Mesendoderm (in vitro differentiated cells): ENCODE measurements at places on chromosomes 7 and 10.

DNA sequence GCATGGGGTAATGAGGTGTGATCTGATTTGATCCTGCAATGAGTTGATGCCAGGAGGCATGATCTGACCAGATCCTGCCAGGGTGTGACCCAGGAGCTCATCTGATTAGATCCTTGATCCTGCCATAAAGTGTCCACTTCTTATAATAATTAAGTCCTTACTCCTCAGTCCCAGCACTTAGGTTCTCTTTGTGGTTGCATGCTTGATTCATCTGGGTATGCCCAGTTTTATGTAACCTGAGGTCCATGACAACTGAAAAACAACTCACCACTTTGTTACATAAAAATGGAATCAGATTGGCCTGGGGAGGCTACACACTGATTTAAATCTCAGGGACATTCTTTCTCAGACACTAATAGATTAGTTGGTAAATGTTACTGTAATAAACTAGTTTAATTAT is 19.1 kb downstream of the ACADSB start:
- no peak for DNase-seq

DNA sequence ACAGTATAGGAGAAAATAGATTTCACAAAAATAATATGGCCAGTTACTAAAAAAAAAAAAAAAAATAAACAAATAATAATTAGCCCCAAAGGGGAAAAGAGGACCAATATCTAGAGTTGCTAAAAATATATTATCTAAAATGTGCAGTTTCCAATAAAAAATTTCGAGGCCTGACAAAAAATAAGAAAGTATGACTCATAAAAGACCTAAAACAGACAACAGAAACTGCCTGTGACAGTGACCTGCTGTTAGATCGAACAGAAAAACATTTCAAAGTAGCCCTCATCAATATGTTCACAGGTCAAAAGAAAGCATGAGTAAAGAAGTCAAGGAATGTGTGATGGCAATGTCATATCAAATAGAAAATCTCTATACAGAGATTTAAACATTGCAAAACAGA is 11.8 kb upstream of the TSPAN12 start:
- DNase-seq, result no peak

- no peak for DNase-seq
Observed at GRCh38 chr10:130337305-130337640, 201.1 kb downstream of the GLRX3 start.

DNA sequence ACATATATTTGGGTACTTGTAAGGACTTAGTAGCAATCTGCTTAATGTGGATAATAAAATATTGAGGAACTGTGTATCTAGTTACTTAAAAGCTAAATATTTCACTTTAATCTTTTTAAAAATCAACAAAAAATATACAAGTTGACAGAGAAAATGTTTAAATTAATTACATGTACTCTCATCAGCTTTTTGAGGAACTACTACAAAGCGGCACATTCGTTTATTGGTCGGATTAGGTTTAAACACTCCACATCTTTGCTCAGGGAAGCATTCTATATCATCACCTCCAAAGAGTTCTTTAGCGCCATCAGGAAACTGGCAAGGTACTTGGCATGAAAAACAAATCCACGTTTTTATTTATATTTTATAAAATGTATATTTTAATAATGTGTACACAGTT is 1.6 kb downstream of the ATOH7 start:
- no peak for DNase-seq

GRCh38 chr7:116863936-116864500 is 1.6 kb downstream of the CAPZA2 start:
- DNase-seq, result no peak

DNA sequence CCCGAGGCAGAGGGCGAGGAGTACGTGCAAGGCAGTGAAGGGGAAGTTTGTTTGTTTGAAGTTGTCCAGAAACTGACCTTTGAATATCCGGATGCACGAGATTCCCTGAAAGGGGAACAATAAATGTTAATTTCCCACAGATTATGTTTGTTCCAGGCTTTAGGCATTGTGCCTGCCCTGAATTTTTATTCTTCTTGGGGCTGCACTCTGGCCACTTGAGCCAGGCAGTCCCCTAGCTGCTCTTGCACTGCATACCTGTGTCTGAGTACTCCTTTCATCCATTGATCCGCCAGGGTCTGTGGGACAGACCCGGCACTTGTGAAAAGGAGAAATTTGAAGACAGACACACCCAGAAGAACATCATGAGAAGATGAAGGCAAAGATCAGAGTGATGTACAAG is 343.5 kb upstream of the FOXK1 start:
- no peak for DNase-seq

DNA sequence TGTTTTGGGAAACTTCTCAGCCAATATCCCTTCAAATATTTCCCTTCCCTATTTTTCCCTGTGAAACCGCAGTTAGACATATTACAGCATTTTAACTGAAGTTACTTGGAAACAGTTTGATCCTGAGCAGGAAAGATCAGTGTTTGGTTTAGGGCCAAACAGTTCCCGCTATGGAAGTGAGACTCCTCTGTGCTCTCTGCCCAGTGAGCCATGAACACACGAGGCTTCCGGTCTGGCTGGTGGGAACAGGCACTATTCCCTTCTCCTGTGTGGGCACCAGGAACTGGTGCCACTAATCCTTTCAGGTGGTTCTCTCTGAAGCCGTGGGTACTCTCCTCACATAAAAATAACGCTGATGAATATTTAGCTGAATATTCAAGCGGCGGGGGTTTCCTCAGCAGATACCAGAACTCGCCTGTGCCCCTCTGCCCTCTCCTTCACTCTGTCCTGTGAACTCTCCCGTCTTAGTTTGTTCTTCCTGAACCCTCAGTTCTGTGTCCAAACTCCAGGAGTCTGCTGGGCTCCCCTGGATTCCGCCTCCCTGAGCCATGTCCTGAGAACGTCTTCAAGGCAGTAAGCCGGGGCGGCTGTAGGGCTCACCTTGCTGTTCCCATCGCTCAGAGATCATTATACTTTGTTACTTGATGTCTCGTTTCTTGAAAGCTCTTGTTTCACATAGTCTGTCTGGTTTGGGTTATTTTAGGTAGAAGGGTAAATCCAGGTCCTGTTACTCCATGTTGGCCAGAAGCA is 25.7 kb downstream of the FOXL3 start:
- DNase-seq, result no peak

GRCh38 chr7:51141451-51142003 is 175.1 kb downstream of the COBL start:
- DNase-seq, result peak; percentile 76

- DNase-seq, result no peak
Observed at GRCh38 chr7:138700857-138701536, at the start of gene SVOPL. SVOPL (minus strand) TSS chr7:138701362; CDS start chr7:138679045, 22,317 bp downstream.

- DNase-seq, result peak; percentile 7
Observed at GRCh38 chr10:132965411-132966057, 23.2 kb upstream of the CFAP46 start.

DNA sequence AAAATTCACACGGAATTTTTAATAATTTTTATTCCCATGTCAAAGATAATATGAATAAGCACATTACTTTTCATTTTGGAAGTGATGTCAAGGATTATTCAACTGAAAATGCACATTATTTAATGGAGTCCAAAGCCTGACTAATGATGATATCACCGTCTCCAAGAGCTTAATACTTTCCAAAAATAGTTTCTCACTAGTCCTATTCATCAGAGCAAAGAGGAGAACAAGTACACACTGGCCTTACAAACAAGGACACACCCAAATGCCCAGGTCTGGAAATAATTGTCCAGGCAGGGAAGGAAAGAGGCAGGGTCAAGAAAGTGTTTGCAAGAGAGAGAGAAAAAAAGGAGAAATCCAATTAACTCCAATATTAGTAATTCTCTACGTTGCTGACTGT is 216.8 kb upstream of the CCDC6 start:
- no peak for DNase-seq

DNA sequence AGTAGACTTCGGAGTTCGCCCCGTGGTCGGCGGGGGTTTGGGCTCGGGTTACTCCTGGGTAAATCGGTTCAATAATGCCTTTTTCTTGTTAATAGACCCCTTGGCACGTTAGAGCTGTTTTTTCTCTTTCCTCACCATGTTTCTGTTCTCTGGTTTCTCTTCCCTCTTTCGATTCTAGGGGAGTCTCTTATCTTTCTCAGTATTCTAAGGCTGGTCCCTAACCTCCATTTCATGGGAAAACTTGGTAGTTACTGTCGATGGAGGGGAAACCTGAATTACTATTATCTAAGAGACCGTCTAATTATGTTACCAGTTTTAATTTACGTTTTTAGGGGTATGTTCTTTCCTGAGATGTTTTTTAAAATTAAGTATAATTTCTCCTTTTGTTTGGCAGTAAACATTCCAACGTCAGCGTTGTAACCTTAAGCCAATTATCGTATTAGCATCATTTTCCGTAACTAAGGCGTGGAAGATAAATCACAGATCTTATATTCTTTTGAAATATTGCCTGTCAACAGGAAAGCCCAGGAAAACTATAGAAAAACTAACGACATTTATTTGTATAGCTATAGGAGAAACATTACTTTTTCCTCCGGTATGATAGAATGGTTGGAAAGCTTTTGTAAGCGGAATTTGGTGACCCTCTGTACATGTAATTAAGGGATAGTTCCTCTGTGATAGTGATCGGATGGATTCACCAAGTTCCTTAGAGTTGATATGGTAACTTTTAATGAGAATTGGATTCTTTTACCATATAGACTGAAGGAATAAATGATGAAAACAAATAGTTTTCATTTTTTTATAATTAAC is 847 bp downstream of the BTAF1 start:
- DNase-seq, result no peak

- no peak for DNase-seq
Observed at GRCh38 chr10:79249186-79250121, 97.8 kb upstream of the PPIF start.

GRCh38 chr10:119431773-119432135 is 110.8 kb downstream of the RGS10 start:
- no peak for DNase-seq

- DNase-seq, result no peak
Observed at GRCh38 chr10:28545967-28546644, 13.2 kb downstream of the WAC start.

GRCh38 chr10:42930516-42931192 is 146.2 kb upstream of the RET start:
- DNase-seq, result no peak

DNA sequence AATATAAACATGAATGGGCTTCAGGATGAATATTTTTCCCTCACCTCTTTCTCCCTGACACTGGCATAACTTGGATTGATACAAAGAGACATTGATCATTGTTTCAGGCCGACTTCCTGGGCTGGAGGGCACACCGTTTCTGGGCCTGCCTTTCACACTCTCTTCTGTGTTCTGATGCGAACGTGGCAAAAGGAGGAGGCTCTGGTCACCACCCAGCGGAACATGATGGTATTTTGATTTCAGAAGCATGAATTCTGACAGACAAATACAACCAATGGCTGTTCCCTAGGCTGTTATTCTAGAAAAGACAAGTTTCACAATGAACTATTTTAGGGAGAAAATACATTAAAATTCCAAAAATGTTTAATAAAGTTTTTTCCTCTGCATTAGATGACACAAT is 534.5 kb upstream of the MKI67 start:
- DNase-seq, result no peak

DNA sequence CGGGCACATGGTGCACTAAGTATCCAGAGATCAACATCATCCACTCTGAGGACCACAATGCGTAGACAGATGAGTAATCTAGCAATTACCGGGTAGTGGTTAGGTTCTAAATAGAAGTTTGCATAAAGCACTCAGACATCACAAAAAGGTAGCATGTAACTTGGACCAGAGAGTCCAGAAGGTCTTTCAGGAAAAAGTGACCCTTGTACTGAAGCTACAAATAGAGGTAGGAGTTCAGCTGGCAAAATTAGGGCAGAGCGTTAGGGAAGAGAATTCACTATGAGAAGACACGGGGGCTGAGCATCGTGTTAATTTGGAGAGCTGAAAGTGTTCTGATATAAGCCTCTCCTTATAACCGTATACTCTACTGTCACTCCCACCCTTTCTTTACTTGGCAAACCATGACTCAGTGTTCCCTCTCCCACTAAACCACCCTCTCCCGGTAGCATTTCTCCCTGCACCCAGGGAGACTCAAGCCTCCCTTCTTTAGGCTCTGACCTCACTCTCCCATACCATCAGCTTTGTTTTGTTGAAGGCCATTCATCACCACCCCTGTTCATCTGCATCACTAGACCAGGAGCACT is 222.2 kb upstream of the FZD1 start:
- DNase-seq, result no peak

DNA sequence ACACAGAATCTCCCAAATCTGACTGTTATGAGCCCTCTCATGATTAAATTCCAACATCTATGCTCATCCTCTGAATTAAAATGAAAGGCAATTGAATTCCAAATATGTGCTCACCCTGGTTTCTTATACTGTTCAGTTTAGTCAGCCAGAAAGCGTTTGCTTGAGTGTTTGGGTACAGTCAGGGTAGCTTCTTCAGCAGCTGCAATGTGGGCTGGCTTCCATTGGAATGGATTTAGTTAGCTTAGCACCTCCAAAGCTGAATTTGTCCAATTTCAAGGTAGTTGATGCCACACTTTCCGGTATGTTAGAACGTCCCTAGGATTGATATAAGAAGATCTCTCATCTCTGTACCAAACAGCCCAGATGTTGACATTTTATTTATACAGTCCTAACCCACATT is 9.3 kb downstream of the KLHL7 start:
- DNase-seq, result no peak

DNA sequence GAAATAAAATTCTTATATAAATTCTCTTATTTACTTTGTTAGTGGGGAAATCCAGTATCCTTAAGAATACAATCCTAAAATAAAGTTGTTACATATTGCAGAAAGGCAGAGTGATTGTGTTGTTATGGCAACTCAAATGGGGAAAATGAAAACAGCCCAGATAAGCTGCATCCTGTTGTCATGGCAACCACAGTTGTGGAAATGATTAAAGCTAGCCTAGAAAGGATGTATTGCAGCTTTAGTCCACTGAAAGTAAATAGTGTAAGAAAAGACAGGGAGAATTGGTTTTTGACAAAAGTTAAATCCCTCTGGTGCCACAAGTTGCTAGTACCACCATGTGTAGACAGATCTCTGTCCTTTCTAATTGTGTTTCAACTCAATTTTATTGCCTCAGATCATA is 43.2 kb downstream of the BTRC start:
- DNase-seq, result peak; percentile 91

- no peak for DNase-seq
Observed at GRCh38 chr10:130857631-130858295, 453.8 kb downstream of the TCERG1L start.

DNA sequence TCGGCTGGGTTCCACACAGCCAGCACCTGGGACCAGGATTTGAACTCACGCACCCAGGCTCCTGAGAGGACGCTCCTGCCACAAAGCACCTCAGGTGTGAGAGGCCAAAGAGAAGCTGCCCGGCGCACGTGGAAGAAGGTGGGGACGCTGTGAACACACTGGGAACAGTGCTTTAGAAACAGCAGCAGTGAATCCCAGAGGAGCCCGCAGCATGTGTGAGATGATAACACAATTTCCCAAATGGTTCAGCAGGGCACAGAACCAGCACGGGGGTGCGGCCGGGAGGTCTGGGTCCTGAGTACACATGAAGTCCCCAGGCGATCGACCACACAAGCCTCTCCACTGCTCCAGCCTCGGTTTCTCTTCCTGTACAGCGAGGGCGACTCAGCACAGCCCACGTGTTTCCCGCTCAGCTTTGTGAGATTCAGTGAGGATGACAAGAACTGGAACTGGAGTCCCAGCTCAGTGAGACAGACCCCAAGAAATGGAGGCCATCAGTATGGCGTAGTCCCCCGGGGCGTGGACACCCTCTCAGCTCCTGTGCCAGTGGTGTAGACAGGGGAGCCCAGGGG is 188.3 kb downstream of the MAD1L1 start:
- DNase-seq, result no peak

- peak; percentile 37 for DNase-seq
Observed at GRCh38 chr10:3624367-3624766, 160.6 kb downstream of the KLF6 start.
